ENCODE measurements at places on chromosomes 13 and 19.

DNA sequence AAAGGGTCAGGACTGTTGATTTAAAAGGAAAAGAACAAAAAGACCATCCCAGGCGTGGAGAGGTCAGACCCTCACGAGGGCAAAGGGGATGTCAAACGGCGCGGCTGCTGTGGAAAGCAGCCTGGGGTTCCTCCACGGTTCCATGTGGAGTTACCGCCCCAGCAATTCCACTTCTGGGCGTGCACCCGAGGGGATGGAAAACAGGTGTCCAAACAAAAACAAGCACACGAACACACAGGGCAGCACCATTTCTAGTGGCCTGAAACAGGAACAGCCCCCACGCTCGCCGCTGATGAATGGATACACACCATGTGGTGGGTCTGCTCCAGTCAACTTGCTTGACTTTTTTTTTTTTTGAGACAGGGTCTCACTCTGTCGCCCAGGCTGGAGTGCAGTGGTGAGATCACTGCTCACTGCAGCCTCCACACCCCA, 11.2 kb downstream of the AP3D1 start:
- DNase-seq: no peak

- DNase-seq: no peak
Measured at GRCh38 chr13:100789025-100789424, 114.4 kb upstream of the TMTC4 start.

DNA sequence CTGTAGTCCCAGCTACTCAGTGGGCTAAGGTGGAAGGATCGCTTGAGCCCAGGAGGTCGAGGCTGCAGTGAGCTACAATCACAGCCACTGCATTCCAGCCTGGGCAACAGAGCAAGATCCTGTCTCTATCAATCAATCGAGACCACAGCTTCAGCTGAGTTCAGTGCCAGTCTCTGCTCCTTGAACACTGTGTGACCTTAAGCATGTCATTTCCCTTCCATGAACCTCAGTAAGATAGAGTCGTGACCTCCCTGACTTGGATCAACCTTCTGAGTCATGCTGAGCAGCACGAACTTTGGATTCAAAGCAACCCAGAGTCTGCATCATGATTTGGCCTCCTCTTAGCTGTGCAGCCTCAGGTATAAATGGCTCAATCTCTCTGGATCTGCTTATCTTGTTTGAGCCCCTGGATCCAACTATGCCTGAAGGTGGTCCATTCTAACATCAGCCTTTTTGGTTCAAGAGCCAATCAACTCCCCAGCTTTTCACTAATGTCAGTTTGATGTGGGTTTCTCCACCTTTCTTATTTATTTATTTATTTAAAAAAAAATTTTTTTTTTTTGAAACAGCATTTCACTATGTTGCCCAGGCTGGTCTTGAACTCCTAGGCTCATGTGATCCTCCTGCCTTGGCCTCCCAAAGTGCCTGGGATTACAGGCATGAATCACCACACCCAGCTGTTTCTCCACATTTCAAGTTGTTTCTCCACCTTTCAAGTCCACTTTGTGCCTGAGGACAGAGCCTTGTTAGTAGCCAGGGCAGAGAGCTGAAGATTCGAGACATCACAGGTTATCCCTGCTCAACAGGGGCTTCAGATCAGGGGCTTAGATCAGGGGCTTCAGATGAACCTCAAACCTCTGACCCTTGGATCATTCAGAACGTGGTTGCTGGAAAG, 26.4 kb downstream of the PTPRS start:
- DNase-seq: no peak

DNA sequence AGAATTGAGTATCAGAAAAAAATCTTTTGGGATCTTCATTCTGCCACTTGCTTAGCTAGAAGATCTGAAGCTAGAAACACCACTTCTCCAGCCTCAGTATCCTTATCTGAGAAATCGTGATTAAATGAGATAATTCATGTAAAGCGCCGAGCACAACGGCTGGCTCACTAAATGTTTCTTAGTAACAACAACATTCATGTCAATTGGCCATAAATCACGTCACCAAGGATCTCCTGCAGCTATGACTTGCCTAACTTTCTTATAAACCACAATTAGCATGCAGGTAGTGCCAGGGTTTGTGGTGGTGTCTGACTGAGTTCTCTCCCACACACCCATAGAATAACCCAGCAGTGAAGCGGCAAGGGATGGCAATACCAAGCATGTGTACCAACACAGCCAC, 501.3 kb downstream of the EFNB2 start:
- DNase-seq: no peak

DNA sequence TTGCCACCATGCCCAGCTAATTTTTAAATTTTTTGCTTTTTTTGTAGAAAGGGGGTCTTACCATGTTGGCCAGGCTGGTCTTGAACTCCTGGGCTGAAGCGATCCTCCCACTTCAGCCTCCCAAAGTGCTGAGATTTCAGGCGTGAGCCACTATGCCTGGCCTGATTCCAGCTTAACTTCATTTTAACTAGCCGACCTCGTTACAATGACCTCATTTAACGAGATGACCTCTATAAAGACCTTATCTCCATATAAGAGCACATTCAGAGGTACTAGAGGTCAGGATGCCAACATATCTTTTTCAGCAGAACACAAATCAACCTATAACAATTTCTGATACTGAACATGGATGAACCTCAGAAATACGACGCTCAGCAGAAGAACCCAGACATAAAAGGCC, 10.6 kb downstream of the KCNN1 start:
- no peak for DNase-seq

GRCh38 chr19:3668331-3669081, 31.8 kb downstream of the PIP5K1C start:
- no peak for DNase-seq

GRCh38 chr13:73984949-73985691, 149.1 kb downstream of the KLF12 start:
- no peak for DNase-seq

DNA sequence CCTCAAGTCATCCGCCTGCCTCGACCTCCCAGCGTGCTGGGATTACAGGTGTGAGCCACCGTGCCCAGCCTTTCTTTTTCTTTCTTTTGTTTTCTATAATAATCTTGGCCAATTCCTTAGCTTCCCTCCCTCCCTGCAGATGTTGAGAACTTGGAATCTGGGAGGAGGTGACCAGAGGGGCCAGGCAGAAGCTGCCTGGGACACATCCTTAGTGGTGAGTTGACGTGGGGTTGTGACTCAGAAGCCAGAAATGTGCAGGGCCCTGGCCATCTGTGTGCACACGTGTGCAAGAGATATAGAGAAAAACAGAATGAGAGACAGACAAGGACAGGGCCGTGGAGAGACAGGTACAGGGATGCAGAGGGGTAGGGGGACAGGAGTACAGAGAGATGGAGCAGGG, 154.3 kb downstream of the SIPA1L3 start:
- DNase-seq: no peak

DNA sequence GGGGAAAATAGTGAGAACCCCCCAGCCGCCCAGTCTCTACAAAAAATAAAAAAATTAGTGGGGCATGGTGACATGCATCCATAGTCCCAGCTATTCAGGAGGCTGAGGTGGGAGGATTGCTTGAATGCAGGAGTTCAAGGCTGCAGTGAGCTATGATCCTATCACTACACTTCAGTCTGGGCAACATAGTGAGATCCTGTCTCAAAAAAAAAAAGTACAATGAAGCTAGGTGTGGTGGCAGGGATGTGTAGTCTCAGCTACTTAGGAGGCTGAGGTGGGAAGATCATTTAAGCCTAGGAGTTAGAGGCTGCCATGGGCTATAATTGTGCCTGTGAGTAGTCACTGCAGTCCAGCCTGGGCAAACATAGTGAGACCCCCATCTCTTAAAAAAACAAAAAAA, 8.9 kb downstream of the PCCA start:
- DNase-seq: no peak

DNA sequence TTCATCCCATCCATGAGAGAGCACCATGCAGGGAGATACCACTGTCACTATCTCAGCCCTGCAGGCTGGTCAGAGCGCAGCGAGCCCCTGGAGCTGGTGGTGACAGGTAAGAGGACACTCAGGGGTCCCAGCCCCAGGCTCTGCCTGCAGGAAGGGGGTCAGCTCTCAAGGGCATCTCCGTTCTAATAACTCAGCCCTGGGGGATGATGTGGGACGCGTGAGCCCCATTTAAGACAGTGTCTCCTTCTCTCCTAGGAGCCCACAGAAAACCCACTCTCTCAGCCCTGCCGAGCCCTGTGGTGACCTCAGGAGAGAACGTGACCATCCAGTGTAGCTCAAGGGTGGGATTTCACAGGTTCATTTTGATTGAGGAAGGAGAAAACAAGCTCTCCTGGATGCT, 15.5 kb upstream of the KIR3DL3 start:
- DNase-seq: no peak

GRCh38 chr13:30702006-30702405, 33.3 kb upstream of the ALOX5AP start:
- DNase-seq: no peak

- no peak for DNase-seq
Measured at GRCh38 chr13:112907871-112908331, 61.1 kb upstream of the MCF2L start.

DNA sequence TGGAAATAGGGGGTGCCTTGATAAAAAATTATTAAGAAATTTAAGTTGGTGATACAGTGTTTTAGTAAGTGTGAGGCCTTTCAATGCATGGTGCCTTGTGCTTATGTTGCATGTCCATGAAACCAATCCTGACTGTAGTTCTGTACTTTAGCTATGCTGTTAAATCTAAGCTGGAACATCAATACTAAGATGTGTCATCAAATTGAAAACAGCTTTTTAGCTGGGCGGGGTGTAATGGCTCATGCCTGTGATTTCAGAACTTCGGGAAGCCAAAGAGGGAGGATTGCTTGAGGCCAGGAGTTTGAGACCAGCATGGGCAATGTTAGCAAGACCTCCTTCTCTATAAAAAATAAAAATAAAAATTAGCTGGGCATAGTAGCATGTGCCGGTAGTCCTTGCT, 930.3 kb upstream of the PCDH9 start:
- DNase-seq: no peak

DNA sequence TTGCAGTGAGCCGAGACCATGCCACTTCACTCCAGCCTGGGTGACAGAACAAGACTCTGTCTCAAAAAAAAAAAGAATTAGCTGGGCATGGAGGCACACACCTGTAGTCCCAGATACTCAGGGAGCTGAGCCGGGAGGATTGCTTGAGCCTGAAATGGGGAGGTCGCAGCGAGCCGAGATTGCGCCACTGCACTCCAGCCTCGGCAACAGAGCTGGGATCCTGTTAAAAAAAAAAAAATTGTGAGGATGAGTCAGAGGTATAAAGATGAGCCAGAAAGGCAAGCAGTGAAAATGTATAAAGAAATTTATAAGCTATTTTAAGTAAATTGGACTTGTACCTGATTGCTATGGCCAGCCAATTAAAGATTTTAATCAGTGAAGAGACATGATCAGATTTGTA, 21.1 kb downstream of the KBTBD6 start:
- DNase-seq: no peak

DNA sequence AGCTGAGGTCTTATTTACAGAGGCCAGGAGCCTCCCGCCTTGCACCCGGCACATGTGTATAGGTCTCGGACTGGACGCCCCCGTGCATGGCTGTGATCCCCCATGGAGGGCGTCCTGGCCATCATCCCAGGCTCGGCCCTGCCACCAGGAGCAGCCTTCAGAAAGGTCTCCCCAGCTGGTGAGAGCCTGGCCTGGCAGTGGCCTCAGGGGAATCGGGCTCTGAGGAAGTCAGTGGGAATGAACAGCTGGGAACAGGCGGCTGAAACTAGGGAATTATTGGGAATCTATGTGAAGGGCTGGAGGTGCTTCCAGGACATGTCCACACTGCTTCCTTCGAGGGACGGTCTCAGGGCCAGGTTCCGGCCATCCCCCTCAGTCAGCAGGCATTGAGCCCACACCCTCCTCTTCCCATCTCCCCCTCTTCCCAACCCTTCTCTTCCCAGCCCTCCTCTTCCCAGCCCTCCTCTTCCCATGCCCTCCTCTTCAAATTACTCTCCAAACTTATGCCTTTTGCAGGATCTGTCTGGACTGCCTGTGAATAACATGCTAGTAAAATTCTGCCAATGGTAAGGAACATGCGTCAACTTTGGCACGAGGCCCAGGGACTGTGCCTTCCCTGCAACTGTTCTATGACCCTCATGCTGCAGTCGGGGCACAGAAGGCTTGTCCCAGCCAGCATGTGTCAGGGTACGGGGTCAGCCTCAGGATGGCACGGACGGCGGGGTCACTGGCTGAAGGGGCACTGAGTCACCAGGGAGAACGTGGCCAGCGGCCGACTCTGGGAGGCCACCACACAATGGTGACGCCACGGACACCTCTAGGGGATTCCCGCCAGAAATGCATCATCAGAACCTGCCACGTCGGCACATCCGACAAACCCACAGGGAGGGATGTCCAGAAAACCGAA, 24.2 kb upstream of the C13orf46 start:
- no peak for DNase-seq

Measured in hypothalamus (tissue), 51 donors.